ENCODE measurements at places on chromosomes 11 and 22.

DNA sequence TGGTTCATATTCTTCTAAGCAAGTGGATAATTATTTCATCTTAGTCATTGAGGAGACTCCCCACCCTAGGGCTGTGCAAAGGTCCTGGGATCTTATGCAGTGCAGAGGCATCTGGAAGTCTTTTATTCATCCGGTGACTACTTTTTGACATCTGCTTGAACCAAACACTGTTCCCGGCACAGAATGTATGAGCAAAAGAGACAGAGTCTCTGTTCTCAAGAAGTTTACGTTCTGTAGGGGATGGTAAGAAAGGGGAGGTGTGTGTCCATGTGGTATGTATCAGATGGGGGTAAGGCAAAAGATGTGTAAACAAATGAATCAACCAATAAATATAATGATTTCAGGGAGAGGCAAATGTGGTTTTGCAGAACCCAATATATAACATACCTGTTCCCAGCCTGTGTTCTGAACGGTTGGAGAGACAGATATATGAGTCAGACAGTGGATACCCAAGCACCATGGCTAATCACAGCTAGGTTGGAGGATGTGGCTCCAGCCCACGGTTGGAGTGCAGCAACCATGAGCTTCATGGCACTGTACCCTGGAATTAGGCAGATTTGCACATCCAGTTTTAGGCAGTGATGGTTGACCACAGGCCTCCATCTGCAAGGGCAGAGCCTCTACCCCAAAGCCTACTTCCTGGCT lies 75.1 kb upstream of the CADM1 start:
- no peak for DNase-seq

GRCh38 chr11:33956611-33957010 lies 64.7 kb upstream of the LMO2 start:
- no peak for DNase-seq

DNA sequence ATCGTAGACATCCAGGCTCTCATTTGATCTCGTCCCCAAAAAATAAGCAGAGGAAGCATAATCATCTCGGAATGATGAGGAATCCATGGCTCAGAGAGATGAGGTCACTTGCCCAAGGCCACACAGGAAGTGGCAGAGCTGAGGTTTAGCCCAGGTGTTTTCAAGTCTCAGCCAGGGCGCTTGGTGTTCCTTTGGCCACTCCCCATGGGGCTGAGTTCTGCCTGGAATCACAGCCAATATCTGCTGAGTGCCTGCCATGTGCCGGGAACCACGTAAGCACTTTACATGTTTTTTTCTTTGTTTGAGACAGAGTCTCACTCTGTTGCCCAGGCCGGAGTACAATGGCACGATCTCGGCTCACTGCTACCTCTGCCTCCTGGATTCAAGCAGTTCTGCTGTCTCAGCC lies 29.5 kb upstream of the MYH9 start:
- no peak for DNase-seq

DNA sequence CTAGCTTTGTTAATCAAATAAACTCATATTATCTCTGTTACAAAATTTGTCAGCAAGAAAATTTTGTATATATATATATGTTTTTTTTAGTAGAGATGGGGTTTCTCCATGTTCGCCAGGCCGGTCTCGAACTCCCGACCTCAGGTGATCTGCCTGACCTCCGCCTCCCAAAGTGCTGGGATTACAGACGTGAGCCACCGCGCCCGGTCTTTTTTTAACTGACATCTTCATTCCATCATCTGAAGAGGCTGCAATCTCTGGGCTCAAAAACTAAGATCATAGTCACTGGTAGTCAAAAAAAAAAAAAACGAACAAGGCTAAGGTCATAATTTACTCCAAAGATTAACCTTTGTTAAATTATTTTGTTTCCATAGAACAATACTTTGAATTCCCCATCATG lies 5.3 kb upstream of the KLHDC7B start:
- no peak for DNase-seq

GRCh38 chr11:41866525-41866924 lies 407.1 kb upstream of the LRRC4C start:
- no peak for DNase-seq

Measured in NCI-H187 treated with DMSO at 0.1 percent for 48 hours (cell line).